Kidney epithelial cell (primary cell): ENCODE measurements at places on chromosomes 4 and X.

DNA sequence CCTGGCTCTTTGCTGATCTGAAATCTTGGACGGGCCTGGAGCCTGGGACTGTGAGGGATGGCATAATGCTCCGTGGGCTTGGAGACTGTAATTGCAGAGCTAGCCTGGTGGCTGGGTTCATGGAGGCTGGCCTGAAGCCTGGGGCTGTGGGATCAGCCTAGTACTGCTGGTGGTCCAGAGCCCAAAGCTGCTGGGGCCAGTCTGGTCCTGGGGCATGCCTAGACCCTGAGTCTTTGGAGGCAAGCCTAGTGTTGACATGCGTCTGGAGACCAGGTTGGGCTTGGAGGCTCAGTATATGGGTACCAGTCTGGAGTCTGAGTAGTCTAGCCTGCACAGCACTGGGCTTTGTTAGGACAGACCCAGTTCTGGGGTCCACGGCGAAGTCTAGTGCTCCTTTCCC is 172.0 kb upstream of the ZC4H2 start:
- no peak for DNase-seq

GRCh38 chrX:81201071-81201470 is 642 bp downstream of the HMGN5 start:
- no peak for DNase-seq

DNA sequence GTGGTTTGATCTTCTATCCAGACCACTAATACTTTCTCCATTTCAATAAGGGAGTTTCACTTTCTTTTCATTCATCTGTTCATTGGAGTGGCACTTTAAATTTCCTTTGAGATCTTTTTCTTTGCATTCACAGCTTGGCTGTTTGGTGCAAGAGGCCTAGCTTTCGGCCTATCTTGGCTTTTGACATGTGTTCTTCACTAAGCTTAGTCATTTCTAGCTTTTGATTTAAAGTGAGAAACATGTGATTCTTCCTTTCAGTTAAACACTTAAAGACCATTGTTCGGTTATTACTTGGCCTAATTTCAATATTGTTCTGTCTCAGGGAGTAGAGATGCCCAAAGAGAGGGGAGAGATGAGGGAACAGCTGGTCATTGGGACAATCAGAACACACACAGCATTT is 24.3 kb downstream of the CXCL13 start:
- no peak for DNase-seq

DNA sequence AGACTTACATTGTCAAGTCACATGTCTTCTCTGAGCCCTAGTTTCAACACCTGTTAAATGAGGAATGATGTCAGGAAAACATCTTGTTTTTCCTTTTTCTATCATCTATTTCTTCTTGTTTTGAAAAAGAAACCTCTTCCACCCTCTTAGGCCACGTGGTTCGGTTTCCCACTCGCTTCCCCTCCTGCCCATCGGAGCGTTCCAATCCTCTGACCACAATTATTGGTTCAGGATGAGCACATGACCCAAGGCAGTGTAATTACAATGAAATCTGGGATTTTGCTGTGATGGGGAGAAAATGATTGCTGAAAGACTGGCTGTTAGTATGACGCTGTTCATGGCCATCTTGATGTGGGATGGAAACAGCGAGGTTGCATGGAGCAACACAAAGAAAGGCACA is 186.7 kb downstream of the UNC5C start:
- DNase-seq, result no peak
